Daoy (cell line): ENCODE measurements at places on chromosomes 1 and 21. TPM values are rescaled to one million over a fixed set of nuclear protein-coding genes. Genes with fewer than 3 reads are reported as not detected.

PACC1 gene
- 22.7 and 25.7 TPM in 2 replicates for total RNA-seq

LEMD1 gene
- 0.74 TPM in 1 of 2 replicates, not detected in the other for total RNA-seq

FCMR gene
- total RNA-seq: 0.23 TPM in 1 of 2 replicates, not detected in the other

UTS2 gene
- total RNA-seq: not detected in 2 replicates

FCRLB gene
- total RNA-seq: 1.8 and 3.1 TPM in 2 replicates

SYCP1 gene
- total RNA-seq: not detected in 2 replicates

ARTN gene
- total RNA-seq: 0.91 and 2.5 TPM in 2 replicates

DRAXIN gene
- total RNA-seq: 0.86 and 0.97 TPM in 2 replicates

DNA sequence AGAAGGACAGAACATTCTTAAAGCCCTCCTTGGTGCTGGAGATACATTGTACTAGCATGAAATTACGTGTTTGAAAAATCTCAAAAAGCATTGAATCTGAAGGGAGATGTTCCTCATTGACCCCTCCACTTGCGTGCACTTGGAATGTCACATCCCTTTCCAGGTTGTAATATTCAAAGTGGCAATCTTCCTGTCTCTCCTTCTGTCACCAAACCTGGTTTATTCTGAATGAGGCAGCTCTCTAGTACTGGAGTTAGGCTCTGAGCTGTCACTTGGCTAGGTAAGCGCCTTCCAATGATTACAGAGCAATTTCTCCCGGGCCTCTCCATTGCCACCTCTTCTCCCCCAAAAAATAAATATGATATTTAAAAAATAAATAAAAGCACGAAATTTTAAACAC, 855 bp downstream of the DSCAM start:
- DNase-seq: no peak

- DNase-seq: no peak
Measured at GRCh38 chr1:6912518-6912917, 127.3 kb downstream of the CAMTA1 start.

DNA sequence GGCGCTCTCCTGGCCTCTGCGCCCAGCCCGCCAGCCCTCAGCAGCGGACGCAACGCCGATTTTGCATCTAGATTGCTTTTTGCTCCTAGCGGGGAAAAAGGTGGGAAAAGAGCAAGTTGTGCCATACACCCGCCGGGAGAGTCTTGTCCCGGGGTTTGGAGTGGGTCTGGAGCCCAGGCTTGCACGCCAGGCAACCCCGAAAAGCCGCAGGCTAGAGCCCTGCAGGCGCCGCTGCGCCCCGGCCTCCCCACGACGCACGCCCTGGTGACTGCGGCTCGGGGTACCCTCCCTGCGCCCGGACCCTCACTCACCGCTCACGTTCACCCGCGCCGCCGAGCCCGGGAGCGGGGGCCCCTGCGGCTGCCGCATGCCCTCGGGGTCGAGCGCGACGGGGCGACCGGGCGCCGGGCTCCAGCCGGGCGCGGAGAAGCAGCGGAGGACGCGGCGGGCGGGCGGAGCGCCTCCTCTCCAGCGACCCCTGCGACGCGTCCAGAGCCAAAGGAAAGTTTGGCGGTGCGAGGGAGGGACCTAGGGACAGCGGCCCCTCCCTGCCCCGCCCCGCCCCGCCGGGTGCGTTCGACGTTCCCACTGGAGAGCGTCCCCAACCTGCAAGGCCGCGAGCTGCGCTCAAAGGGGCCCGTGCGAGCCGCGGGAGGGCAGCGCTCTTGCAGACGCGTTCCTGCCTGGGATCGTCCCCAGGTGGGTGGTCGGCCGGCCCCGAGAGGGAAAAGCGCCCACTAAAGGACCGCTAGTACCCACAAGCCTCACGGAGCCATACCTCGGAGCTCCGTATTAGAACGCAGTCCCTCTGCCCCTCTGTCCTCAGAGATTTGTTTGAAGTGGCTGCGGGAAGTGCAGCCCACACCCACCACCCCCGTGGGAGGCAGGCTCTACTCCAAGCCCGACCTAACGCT, at the start of gene LPAR3:
TSS of gene LPAR3 (minus strand) at position 502 of the 914 bp plus-strand sequence. CDS start 27,086 bp downstream, outside the sequence.
- peak; percentile 68 for DNase-seq

DNA sequence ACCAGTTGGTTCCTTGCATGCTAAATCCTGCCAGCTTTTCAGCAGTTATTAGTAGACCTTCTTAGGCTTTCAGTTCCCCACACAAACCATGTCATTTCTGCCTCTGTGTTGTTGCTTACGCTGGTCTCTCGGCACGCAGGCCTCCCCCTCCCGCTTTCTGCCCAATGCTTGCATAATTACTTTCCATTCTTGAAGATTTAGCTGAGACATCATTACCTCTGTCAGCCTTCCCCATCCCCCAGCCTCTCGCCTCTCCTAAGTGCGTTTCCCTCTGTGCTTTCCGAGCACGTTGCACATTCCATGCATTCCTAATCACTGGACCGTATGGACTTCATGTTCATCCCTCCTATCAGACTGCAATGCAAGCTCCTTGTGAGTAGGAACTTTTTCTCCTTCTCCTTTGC, 26.8 kb downstream of the TSHB start:
- peak; percentile 41 for DNase-seq

- peak; percentile 77 for DNase-seq
Measured at GRCh38 chr1:43232074-43232473, 37.7 kb upstream of the TMEM125 start.

DNA sequence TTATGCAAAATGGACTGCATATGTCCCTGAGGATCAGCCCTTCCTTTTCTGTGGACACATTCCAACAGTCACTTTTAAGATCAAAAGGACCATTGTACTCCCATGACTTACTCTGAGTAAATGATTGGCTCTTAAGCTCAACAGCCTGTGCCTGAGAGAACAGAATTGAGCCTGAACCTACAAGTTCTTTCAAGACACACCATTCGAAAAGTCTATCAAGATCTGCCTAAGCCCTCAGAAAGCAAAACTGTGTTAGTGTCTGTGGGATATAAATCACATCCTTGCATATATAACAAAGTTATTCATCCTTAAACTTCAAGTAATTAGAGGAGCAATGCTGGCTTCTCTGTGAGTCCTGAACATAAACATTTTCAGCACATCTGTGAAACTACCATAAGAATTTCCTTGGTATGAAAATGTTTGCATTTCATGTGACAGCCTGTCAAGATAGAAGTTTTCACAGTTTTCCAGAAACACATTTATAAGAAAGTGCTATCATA, 41.6 kb downstream of the PCNX2 start:
- DNase-seq: no peak

GRCh38 chr1:217067642-217068041, 344.4 kb upstream of the ESRRG start:
- no peak for DNase-seq

DNA sequence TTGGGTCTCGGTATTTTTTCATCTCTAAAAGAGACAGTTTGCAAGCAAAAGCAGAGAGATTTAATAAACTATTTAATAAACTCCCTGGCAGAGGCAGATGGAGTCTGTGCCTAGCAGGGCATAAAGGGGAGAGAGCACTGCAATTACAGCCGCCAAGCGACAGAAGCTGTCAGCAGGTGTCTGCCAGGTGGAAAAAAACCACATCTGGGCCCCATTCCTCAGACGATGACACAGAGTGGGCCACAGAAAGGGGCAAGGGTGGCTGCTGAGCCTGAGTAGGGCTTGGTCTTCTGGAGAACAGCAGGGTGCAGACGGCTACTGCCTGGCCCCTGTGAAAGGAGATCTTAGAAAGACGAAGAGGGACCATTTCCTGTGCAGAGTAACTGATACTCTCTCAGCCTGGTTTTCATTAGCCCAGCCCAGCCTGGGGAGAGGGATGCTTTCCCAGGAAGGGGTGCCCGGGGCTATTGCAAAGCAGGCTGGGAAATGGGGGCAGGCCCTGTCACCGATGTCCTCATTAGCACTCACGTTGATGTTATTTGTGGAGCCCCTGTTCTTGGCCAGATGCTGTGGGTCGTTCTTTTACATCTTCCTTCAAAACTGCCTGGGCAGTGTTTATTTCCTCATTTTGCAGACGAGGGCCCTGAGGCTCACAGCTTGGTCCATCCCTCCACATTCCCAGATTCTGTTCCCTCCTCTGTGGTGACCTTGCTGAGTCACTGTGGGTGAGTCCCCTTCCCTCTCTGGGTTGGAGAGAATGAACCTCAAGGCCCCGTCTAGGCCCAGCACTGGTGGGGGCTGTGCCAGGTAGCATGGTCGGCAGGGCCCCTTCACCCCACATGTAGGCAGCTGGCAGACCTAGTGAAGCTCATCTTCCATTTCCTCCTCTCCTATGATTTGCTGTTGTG, 472.7 kb downstream of the PTPRU start:
- DNase-seq: peak; percentile 91

DNA sequence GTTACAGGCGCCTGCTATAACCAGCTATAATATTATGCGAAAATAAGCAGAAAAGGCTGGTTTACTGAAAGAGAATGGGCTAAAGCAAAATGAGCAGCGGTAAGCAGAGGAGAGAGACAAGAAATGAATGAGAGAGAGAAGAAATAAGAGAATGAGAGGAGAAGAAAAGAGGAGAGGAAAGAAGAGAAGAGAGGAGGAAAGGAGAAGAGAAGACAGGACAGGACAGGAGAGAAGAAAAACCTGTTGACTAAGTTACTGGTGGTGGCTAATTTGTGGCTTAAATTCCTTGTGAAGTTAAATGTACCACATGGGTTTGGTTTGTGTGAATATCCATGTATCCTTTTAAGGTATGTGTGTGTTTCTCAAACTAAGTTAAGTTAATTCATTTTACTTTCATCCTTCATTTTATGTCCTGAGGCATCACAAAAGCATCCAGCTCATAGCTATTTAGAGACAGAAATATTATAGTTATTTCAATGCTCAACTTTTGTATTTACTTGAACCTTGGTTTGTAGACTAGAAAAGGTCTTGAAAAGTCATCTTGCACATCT, 3.1 kb upstream of the DDR2 start:
- no peak for DNase-seq
